Lower leg skin (tissue), 4 donors: ENCODE measurements at places on chromosomes 5 and 9.

- DNase-seq = no peak
Observed at GRCh38 chr5:66960369-66961137, 236.0 kb downstream of the CD180 start.

GRCh38 chr9:111740739-111741138 is 54.0 kb downstream of the SHOC1 start:
- no peak for DNase-seq

GRCh38 chr5:65359981-65360380 is 121.7 kb downstream of the ADAMTS6 start:
- no peak for DNase-seq

DNA sequence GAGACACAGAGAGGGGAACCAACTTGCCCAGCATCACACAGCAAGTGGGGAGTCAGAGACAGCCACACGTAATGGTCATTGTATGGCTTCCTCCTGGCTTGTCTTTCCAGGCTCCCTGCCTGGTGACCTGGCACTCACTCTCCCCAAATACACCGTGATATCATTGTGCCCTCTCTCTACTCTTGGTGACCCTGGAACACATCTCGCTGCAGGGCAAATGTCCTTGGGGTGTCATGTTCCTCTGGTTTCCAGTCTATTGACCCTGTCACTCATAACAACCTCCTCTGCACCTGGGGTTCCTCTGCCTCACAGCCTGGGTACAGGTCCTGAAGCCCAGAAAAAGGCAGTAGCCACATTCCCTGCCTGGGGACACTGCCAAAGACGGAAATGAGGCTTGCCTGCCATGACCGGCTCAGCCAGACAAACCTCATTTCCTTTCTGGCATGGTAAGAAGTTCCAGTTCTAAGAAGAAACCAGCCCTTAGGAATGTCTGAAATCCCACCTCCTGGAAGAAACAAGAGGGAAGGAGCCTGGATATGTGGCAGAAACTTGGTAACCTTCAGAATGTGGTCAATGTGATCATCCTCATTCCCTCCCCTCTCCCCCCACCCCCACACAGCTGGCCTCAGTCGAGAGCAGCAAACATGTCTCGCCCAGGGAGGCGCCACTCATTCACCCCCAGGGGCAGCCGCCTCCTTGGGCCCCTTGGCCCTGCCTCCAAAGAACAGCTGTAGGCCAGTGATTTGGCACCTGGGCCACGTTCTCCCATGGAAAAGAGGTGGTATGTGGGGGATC is 30.6 kb upstream of the SMU1 start:
- peak; percentile 38 for DNase-seq

DNA sequence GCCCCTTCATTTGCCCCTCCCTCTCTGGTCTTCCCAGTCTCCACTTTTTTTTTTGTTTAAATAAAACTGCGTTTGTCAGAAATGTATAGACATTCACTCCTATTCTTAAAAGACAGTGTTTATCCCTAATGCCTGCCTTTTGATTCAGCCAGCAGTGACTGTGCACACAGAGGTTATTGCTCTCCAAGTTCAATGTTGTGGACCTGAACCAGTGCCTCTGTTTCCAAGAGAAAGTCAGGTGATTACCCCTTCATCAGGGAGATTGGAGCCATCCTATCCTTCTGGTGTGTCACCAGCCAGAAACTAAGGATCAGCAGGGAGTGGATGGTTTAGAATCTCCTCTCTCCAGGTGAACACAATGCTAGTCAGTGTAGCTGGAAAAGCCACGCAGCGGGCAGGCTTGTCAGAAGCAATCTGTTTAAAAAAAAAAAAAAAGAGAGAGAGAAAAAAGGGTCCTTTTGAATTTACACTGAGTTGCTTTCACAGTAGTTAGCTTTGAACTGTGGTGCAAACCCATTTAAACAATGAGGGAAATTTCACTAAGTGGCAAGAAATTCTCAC is 167.5 kb upstream of the DMRT1 start:
- DNase-seq = no peak

DNA sequence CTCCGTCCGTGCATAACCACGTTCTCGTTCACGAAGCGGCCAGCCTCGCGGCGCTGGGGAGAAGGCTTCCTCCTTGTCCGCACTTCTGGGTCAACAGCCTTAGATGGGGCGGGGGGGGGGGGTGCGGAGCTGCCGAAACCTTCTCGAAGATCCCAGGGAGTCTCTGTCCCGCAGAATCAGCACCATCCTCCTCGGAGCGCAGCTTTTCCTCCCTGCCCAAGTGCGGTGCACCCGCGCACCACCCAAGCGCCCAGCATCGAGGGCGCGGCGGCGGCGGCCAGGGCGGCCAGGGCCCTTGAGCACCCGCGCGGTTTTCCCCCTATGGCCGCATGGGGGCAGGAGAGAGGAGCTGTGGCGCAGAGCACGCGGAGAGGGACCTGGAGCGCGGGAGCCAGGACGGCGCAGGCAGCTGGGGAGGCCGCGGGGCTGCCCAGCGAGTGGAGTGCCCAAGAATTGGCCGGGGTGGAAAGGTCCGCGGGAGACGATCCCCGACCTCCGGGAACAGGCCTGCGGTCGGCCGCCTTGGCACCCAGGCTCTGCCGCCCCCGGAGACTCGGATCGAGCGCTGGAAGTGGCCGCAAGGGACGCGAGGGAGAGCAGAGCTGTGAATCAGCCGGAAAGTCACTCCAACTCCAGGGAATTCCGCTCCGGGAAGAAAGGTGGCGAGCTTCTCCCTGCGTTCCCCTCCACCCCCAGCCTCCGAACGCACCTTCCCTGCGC is 43.1 kb downstream of the TMEM174 start:
- peak; percentile 57 for DNase-seq

DNA sequence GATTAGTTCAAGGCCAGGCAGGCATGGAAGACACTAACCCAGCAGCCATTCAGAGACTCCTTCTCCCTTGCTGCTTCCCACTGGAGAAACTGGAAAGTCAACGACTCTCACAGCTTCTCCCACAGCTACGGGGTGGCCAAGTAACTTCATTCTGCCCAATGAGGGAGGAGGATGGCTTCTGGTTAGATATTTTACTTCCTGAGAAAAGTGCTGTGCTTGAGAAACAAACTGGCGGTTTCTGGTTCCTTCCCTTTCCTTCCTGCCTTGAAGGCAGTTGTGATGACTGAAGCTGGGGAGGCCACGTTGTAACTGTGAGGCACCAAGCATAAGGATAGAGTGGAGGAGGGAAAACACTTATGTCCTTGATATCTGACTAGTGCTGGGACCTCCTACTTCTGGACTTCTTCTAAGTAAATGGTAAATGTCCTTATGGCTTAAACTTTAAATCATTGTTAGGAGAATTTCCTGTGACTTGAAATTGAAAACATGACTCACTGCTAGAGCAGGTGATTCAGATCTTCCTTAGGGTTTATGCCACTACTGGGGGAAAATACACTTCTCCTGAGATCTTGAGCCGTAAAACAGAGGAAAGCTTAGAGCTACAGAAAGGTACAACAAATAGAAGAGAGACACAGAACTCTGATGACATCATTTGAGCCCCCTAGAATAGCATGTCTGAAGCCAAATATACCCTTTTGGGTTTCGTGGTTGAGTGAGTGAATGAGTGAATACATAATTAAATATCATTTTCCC is 3.1 kb upstream of the GNPDA1 start:
- DNase-seq = no peak

GRCh38 chr5:112866739-112867138 is 5.7 kb downstream of the SRP19 start:
- DNase-seq = no peak

DNA sequence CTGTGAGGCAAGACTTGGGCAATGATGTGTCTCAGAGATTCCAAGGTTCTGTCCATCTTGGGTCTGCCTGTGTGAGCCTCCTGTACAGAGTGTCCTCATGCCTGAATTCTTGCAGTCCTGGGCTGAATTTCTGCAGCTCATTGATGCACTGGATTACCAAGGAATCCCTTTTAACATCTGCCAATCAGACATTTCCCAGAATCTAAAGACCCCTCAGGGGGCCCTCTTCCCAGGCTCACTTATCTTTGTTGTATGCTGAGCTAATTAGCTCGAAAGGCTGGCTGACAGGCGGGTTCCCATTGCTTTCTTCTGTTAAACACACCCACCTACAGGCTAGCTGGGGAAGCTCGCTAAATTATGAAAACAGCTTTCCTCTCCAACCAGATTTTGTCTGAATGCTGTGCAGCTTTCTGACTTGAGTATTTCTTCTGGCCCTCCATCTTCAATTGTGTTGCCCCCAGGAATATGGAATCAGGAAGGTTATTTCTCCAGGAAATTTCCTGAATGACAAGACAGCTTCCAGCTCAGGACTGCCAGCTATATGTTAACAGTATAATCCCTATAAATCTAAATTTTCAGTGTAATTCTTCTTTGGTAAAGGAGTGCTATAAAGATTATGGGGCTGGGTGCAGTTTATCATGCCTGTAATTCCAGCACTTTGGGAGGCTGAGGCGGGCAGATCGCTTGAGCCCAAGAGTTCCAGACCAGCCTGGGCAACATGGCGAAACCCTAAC is at the start of gene LIX1:
Gene LIX1, minus strand, starts transcription at position 91 of the 734 bp plus-strand sequence. Its CDS starts 35 bp downstream, at position 56.
- no peak for DNase-seq

DNA sequence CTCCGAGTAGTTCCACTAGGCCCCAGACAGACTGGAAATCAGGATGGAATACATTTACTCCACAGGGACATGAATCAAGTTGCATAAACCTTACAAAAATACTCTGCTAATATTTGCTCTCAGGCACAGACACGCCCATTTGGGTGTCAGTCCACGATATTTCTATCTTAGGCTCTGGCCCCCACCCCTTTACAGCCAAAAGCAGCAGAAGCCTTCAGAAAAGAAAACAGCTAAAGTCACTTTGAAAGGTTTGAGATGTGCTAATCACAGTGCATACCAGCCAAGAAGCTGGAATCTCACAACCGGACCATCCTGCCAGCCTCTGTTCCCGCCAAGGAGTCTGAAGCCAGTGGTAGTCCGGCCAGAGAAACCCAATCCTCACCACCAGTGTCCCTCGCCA is 22.6 kb downstream of the PTPN3 start:
- no peak for DNase-seq

DNA sequence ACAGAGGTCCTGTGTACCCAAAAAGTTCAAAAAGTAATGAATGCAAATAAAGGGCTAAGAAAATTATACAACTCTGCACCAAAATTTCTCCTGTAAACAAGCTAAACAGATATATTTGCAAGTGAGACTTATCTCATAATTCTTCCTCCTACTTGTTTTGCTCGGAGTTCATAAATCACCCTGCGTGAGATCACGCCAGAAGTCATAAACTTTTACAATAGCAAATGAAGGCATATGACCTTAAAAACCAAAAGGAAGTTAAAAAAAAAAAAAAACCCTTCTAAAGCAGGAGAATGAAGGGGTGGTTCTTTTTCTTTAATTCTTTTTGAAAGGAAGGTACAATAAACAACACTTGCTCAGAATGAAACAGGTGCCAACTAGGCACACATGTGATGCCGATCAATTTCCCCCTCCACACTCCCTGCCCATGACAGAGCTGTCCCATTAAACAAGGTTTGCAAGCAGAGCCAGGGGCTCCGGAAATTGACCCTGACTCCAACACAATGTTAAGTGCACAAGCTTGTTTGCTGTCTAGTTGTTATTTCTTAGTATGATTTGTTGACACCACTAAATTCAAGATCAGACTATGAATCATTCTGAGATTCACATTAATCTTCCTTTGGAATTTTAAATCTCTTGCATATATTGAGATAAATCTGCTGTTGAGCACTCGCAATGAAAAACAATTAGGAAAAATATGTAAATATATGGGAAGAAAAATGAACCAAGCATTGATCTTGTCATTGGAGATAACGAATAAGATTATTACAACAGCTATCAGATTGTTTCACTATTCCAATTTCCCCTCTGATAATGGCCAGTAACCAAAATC is 46.3 kb downstream of the DROSHA start:
- DNase-seq = no peak

DNA sequence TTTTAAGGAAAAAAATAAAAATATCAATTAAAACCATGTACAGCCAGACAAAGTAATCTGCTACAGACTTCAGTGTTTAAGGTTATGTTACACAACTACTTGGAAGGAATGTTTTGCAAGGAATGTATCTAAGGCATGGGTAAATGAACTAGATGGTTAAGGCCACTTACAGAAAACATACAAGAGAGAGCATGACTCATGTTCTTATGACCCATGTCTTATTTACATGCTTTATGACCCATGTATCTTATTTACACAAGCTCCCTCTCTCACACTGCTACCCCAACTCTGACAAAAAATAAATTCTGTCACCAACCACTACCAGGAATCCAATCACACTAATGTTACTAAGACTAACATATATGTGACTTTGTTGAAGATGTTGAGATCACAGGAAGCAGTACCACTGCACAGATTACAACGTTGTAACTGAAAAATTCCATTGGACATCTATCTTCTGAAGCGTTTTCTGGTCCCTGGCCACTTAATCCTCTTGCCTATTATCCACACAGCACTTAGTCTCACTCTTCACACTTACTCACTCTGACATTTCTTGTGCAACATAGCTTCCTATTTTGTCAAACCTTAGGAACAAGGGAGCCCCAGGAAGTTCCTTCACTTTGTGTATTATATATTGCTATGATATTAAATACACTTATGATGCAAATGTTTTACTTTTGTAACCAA is 1630.1 kb upstream of the C9orf72 start:
- DNase-seq = no peak

DNA sequence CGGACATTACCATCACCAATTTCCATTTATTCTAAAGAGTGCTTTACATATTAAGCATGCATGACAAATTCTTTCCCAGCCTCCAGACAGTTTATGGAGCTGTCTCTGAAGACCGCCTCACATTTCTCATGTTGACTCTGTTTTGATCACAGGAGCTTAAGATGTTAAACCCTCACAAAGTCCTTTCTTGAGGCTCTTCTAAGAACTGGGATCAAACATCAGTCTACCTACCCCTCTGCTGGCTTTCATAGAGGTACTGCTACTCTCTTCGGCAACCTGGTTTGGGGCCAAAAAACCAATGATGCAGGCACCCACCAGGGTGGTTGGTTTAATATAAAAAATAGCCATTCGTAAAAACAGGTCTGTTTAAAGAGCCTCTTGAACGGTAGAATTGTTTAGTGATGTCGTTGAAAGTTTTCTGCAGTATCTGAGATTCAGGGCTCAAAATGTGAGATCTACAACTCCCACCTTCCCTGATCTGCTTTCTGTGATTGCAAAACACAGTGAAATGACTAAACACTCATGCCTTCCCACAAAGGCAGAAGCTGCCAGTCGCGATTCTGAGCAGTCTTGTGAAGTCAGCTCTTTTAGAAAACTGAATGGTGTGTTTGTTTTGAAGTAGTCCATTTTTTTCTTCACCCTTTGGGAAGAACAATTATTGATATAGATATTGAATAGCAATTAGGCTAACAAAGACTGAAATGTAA is 3.5 kb downstream of the RXFP3 start:
- no peak for DNase-seq
